ENCODE measurements at places on chromosomes 3 and 15.
A peak's percentile ranks its signal among the peaks of the same experiment; 100 is the strongest.

DNA sequence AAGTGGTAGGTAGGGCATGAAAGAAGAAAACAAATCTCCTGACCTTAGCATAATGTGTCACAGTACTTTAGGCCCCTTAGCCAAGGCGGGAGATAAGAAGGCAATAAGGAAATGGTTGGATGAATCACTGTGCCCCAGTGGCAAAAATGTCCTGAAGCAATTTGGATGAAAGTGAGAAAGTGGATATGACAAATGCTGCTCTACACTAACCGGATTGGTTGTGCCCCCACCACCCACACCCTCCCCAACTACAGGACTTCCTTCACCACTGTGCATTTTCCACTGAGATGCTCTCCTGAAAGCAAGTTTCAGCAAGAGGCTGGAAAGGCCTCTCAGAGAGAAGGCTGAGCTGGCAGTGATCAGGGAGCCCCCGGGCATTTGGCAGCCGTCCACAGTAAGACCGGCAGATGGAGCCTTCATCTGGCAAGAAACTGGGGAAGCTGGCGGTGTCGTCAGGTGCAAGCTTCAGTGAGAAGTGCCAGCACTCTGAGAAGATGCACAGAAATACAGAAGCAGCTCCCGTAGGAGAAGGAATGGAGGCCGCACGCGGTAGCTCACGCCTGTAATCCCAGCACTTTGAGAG lies 63.8 kb downstream of the ATP1B3 start:
- no peaks in the 10 kb centered on the region for H3K4me1 ChIP-seq
- no peak for DNase-seq
- no peak overlapping the region for H3K4me3 ChIP-seq
- no peaks in the 10 kb centered on the region for H3K36me3 ChIP-seq

GRCh38 chr3:141878326-141878725 lies 1.9 kb downstream of the ATP1B3 start:
- no peaks in the 10 kb centered on the region for H3K27me3 ChIP-seq
- peaks cover 12% of the 10 kb centered on the region for H3K4me1 ChIP-seq
- H3K36me3 ChIP-seq, result 0 out of 2 replicates have a peak, but pooled peaks cover 4% of the 10 kb centered on the region
- peak overlapping the region; percentile 94 for H3K4me3 ChIP-seq

DNA sequence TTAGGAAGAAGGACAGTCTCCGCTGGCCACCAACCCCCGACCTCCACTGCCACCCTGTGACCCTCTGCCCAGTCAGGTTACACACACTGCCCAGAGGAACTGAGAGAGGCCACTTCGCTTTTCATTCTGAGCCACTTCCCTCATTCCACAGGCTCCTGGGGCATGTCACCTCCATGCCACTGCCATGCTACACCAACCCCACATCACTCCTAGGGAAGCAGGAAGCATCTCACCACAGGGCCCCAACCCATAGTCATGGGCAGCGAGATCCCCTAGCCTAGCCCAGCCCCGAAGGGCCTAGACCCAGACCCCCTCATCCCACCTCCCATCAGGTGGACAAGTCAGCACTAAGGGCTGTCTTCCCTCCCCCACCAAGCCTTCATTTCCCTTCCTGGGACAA lies 1.4 kb downstream of the PLCB2 start:
- no peaks in the 10 kb centered on the region for H3K36me3 ChIP-seq
- H3K4me1 ChIP-seq, result no peaks in the 10 kb centered on the region
- no peaks in the 10 kb centered on the region for H3K27me3 ChIP-seq
- H3K27ac ChIP-seq, result no peak overlapping the region

- H3K27ac ChIP-seq, result no peak overlapping the region
- no peak for DNase-seq
- H3K4me1 ChIP-seq, result no peaks in the 10 kb centered on the region
- H3K27me3 ChIP-seq, result peaks cover 8% of the 10 kb centered on the region
- no peak overlapping the region for H3K4me3 ChIP-seq
- no peaks in the 10 kb centered on the region for H3K36me3 ChIP-seq
Observed at GRCh38 chr3:127167315-127168043, 25.5 kb upstream of the PRR23E start.

GRCh38 chr3:17945799-17946399 lies 203.5 kb upstream of the TBC1D5 start:
- no peaks in the 10 kb centered on the region for H3K36me3 ChIP-seq
- no peak overlapping the region for H3K27ac ChIP-seq
- DNase-seq, result no peak
- no peaks in the 10 kb centered on the region for H3K27me3 ChIP-seq

GRCh38 chr3:115975353-115975752 lies 352.0 kb downstream of the GAP43 start:
- no peak overlapping the region for H3K27ac ChIP-seq
- H3K4me3 ChIP-seq, result no peak overlapping the region
- no peaks in the 10 kb centered on the region for H3K27me3 ChIP-seq
- no peaks in the 10 kb centered on the region for H3K36me3 ChIP-seq

- H3K4me3 ChIP-seq, result no peak overlapping the region
- H3K36me3 ChIP-seq, result no peaks in the 10 kb centered on the region
- peaks cover 50% of the 10 kb centered on the region for H3K27me3 ChIP-seq
- no peak overlapping the region for H3K27ac ChIP-seq
- no peaks in the 10 kb centered on the region for H3K4me1 ChIP-seq
Observed at GRCh38 chr15:73832657-73833056, 40.7 kb upstream of the TBC1D21 start.

- no peak for DNase-seq
- no peaks in the 10 kb centered on the region for H3K36me3 ChIP-seq
- H3K4me3 ChIP-seq, result no peak overlapping the region
- peaks cover 5% of the 10 kb centered on the region for H3K4me1 ChIP-seq
- H3K27ac ChIP-seq, result no peak overlapping the region
- no peaks in the 10 kb centered on the region for H3K27me3 ChIP-seq
Observed at GRCh38 chr3:152039887-152040286, 166.4 kb downstream of the SUCNR1 start.

GRCh38 chr3:18425641-18426257 lies 610 bp upstream of the SATB1 start:
- H3K4me1 ChIP-seq, result peaks cover 11% of the 10 kb centered on the region
- peak overlapping the region; percentile 87 for H3K4me3 ChIP-seq
- DNase-seq, result no peak
- H3K27ac ChIP-seq, result no peak overlapping the region

GRCh38 chr15:55694652-55695150 lies 48.3 kb downstream of the PRTG start:
- H3K36me3 ChIP-seq, result no peaks in the 10 kb centered on the region
- H3K27ac ChIP-seq, result no peak overlapping the region
- no peak overlapping the region for H3K4me3 ChIP-seq
- no peaks in the 10 kb centered on the region for H3K27me3 ChIP-seq

DNA sequence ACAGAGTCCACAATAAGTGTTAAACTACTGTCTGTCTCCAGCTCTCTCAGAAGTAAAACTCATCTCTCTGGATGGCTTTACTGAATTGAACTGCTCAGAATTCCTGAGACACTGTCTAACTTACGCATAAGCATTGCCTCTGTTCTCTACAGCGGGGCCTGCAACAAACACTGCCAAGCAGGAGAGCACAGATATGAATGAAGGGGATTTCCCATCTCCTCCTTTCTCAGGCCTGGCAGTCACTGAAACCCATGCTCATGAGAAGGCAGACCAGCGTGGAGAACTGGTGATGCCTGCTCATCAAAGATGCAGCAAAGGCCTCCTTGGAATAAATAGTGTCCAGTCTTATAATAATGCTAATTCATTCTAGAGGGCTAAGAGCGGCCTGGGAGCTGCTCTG lies 10.3 kb downstream of the RASGRP1 start:
- no peaks in the 10 kb centered on the region for H3K4me1 ChIP-seq
- no peaks in the 10 kb centered on the region for H3K36me3 ChIP-seq
- DNase-seq, result no peak
- no peak overlapping the region for H3K4me3 ChIP-seq

DNA sequence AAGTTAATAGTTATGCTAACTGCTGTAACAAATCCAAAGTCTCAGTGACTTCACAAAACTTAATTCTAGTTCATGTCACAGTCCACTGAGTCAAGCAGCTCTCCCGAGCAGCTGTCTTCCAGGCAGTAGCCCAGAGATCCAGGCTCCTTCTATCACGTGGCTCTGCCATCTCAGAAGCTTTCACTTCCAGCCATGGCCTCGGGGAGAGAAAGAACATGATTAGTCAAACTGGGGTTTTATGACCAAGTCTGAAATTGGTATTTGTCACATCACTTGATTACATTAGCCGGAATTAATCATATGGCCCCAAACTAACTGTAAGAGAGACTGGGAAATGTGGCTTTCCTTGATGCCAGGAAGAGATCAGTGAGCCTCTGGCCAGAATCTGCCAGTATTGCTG lies 70.2 kb upstream of the DGKG start:
- DNase-seq, result no peak
- H3K27me3 ChIP-seq, result no peaks in the 10 kb centered on the region
- H3K4me1 ChIP-seq, result peaks cover 9% of the 10 kb centered on the region
- no peak overlapping the region for H3K4me3 ChIP-seq

- H3K36me3 ChIP-seq, result no peaks in the 10 kb centered on the region
- no peaks in the 10 kb centered on the region for H3K4me1 ChIP-seq
- no peak for DNase-seq
- H3K27ac ChIP-seq, result no peak overlapping the region
- no peak overlapping the region for H3K4me3 ChIP-seq
Observed at GRCh38 chr3:95438274-95438673, 1375.4 kb downstream of the NSUN3 start.

DNA sequence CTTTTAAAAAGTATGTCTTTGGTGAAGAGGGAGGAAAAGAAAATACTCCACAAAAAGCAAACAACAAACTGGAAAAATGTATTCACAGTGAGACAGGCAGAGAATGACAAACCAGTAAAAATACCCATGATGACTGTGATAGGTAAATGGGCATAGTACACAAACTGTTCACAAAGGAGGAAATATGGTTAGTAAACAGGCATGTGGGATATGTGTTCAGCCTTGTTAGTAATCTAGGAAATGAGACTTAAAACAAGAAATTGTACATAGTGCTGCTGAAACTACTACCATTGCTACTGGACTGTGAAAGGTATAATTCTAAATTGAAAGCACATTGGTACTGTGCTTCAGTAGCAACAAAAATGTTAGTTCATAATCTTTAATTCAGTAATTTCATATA lies 50.1 kb downstream of the UBE2E2 start:
- no peak for DNase-seq
- H3K4me1 ChIP-seq, result peaks cover 4% of the 10 kb centered on the region
- no peak overlapping the region for H3K4me3 ChIP-seq
- H3K36me3 ChIP-seq, result no peaks in the 10 kb centered on the region
- no peak overlapping the region for H3K27ac ChIP-seq
- H3K27me3 ChIP-seq, result no peaks in the 10 kb centered on the region

DNA sequence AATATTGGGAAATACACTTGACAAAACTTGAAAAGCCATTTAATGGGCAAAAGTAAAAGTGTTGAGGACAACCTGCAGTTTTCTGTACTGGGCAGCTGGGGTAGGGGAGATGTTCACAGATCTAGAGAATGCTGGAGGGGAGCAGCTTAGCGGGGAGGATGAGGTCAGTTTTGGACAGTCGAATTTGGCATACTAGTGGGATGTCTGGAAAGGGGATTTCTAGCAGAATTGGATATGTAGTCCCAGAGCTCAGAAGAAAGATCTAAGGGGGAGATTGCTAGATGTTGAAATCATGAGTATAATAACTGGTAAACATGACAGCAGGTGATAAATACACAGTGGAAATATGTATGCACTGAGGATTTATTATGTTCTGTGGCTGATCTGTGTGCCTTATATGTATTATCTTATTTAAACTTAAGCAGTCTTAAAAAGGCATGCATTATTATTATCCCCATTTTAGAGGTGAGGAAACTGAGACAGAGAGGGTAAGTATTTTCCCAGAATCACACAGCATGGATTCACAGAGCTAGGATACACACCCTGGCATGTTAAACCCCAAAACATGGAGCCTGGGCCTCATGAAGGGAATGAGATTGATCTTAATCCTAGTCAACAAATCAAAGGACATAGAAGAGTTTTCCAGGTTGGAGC lies 42.7 kb downstream of the TLNRD1 start:
- no peak for DNase-seq
- no peak overlapping the region for H3K27ac ChIP-seq
- H3K4me1 ChIP-seq, result peaks cover 20% of the 10 kb centered on the region

DNA sequence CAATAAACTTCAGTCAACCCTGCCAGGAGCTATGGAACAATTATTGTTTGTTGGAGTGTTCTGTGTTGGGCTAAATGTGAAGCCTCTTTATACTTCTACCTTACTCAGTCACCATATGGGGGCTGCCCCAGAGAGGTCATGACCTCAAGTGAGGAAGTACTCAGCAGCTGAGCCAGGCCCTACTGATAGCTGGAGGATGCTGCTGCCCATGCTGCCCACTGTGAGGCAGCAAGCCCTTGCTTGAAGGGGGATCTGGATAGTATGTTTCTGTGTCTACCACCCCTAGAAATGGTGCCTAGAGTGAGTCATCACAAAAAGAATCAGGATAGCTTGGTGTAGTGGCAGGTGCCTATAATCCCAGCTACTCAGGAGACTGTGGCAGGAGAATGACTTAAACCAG lies 4.5 kb upstream of the RPL24 start:
- DNase-seq, result peak; percentile 36
- H3K4me1 ChIP-seq, result peaks cover 12% of the 10 kb centered on the region
- no peaks in the 10 kb centered on the region for H3K27me3 ChIP-seq
- H3K4me3 ChIP-seq, result no peak overlapping the region
- no peaks in the 10 kb centered on the region for H3K36me3 ChIP-seq

DNA sequence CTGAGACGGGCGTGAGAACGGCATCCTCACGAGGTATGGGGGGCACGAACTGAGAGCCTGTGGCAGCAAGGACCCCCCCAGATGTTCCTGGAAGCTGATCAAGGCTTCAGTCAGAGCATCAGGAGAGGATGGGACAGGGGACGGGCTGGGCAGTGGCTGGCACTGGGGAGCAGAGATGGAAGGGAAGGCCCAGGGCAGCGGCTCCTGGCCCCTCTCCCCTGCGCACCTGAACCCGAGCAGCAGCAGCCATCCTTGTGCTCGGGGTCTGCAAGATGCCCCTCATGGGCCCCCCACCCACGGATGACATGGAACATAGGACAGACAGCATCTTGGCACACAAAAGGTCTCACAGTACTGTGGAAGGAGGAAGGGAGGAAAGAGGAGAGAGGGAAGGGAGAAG lies 51.3 kb downstream of the DHX30 start:
- H3K4me3 ChIP-seq, result no peak overlapping the region
- H3K4me1 ChIP-seq, result no peaks in the 10 kb centered on the region
- DNase-seq, result no peak
- no peaks in the 10 kb centered on the region for H3K36me3 ChIP-seq

DNA sequence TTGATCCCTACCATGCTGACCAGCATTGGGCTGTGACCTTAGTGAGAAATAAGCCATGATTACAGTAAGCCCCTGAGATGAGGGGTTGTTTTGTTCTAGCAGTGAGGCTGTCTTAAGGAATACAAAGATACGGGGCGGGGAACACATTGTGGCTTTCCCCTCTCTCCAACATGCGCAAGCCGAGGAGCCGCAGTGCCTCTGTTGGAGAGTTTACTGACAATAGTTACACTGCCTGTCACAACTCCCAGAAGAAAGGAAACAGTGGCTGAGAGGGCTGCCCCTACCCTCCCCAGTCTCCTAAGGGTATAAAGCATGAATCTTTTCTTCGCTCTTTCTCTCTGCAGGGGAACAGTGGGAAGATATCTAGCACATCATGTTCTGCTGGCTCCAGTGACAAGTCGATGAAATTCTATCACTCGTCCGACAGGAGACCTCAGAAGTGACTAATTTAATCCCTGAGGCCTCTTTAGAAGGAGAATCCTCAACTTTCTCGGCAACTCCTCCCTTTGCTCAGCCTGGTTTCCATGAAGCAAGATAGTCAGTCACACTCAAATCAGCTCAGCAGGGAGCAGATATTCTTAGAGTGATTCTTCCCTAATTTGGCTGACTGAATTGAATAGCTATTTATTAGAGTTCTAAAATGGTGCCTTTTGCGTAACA lies 409.0 kb upstream of the PROK2 start:
- no peaks in the 10 kb centered on the region for H3K4me1 ChIP-seq
- H3K27me3 ChIP-seq, result no peaks in the 10 kb centered on the region
- H3K36me3 ChIP-seq, result no peaks in the 10 kb centered on the region
- no peak overlapping the region for H3K27ac ChIP-seq
- no peak for DNase-seq
